ENCODE measurements at places on chromosomes 2 and 18.
A peak's percentile ranks its signal among the peaks of the same experiment; 100 is the strongest.

DNA sequence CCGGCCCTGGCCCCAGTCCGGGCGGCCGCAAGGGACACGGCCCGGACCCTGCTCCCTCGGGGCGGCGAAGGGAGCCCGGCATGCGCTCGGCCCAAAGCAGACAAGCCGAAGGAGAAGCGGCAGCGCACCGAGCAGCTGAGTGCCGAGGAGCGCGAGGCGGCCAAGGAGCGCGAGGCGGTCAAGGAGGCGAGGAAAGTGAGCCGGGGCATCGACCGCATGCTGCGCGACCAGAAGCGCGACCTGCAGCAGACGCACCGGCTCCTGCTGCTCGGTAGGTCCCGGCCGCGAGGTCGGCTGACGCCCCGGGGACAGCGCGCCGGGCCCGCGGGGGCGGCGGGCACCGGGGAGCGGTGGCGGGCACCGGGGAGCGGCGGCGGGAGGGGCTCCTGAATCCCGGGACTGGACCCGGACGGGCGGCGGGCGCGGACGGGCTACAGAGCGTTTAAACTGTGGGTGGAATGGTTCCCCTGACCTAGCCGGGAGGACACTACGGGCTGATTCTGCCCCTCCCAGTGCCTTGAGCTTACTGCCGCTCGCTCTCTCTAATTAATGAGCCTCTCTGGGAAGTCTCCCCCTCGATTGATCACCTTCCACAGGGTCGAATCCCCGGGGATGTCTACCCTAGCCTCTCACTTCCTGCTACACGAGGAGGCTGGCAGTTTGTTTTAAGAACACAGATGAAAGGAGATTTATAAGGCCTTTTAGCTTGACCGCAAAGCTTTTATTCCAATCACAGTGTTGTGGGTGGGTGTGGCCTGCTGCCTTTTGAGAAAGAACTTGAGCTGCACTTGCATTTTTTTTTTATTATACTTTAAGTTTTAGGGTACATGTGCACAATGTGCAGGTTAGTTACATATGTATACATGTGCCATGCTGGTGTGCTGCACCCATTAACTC, 853 bp downstream of the GNAL start:
- DNase-seq, result peak; percentile 3

DNA sequence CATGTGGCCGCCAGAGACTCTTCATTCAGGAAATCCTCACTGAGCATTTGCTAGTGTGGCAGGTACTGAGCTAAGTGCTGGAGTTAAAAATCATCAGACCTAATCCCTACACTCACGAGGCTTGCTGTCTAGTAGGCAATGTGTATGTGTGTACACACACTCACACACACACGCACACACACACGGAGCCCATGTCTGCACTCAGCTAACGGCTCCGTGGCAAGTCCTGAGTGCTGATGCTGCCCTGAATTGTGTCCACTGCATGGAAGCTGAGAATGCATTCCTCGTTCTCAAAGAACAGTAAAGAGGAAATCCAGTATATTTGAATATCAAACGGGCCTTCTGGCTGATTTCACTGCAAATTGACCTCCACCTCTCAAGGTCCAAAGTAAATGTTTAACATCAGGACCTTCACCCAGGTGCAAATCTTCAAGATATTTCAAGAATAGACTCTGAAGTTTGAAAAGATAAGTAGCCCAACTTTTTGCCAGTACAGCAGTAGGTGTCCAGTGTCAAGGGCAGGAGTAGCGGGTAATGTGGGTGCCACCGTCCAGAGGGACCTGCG, 136.1 kb upstream of the TTC39C start:
- no peak for DNase-seq

- no peak for DNase-seq
Observed at GRCh38 chr18:51520676-51521180, 323.2 kb upstream of the MEX3C start.

- DNase-seq, result no peak
Observed at GRCh38 chr2:9735335-9735734, 104.5 kb upstream of the YWHAQ start.

DNA sequence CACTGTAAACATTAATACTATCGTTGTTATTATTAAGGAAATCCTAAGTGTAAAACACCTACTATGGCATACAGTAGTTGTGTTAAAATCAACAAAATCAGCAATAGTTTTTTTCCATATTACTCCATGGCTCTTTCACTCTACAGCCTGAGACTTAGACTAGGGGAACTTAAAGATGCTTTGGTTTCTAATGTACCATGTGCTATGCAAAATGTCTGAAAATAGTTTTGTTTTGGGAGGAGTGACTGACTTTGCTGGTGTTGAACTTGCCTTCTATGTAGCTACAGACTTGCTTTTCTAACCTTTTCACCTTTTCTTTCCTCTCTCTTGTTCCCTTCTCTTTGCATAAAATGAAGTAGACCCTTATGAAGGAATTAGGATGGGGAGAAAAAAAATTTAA, 159.0 kb upstream of the CCDC195 start:
- DNase-seq, result no peak

DNA sequence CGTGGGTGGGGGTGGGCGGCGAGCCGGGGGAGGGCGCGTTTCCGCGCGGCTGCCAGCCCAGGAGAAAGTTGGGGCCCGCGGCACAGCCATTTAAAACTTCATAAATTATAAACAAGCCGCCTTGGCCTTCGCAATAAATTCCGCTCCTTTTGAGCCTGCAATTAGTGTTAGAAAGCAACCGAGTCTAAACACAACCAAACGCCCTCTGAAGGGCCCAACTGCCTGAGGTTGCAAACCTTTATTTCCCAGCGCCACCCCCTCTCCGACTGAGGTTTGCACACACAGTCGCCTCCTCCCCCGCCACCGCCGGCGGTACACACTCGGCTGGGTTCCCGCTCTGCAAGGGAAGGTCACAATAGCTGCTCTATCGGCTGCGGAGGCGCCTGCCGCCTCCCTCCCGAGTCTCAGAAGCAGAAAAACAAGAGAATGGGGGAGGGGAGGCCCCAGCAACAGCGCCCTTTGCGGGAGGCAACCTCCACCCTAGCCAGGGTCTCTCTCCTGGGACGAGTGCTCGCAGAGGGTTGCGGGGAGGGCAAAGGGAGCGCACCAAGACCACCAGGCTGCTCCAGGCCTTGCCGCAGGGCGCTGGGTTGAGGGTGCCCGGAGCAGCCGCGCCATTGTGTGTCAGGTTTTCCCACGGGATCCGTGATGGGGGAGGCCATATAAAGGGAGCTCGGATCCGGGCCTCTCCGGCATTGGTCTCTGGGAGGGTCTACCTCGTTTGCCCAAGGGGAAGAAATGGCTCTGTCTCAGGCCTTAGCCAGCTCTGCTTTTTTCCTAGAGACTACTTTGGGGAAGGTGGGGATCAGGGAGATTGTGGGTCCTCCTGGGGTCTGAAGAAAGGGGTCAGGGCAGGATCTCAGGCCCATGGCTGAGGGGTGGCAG, 13.4 kb upstream of the HOXD1 start:
- no peak for DNase-seq

GRCh38 chr2:133773854-133774653, 205.8 kb upstream of the NCKAP5 start:
- DNase-seq, result no peak

DNA sequence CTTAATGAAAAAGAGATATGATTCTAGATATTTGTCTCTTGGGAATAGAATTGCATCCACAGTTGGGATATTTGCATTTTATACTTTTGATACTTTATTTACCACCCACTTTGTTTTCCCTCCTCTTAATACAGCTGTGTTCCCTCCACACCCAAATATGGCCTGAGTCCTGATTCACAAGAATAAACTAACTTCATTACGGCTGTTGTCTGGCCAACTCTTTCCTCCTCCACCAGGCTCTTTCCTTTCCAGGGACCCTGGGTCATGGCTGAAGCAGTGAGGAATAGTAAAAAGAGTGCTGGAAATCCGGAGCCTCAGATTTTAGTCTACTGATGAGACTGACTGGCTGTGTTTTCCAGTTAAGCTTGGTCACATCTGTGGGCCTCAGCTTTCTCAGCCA, 48.4 kb upstream of the STAM2 start:
- no peak for DNase-seq

GRCh38 chr2:45237128-45237527, 227.9 kb upstream of the SIX2 start:
- no peak for DNase-seq

- no peak for DNase-seq
Observed at GRCh38 chr2:27977731-27978312, 87.3 kb downstream of the BABAM2 start.

DNA sequence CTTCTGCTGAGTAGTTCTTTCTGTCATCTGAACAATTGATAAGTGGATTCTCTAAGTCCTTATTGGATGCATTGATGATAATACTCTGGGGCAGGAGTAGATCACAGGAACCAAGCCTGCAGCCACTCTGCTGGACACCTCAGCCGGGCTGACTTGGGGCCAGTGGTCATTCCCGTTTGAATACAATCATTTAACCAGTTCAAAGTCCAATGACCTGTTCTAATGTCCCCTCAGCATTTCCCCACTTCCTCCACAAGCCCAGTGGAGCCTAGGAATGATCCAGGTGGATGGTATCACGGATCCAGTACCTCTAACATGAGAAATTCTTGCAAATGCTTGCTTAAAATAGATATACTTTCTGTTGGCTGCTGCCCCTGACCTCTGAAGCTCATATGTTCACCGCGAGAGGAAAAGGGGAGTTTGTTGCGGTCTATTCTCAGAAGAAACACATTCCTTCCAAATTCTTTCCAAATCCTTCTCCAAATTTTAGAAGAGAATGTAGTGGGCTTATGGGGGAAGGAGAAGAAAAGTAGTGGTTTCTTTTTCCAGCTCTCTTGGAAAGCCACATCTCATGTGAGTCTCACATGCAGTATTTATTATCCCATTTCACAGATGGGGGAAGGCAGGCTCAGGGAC, 170.9 kb downstream of the INHBB start:
- no peak for DNase-seq

- no peak for DNase-seq
Observed at GRCh38 chr2:19425419-19425818, 67.0 kb upstream of the OSR1 start.

GRCh38 chr2:168499500-168499899, 43.4 kb downstream of the CERS6 start:
- DNase-seq, result no peak

- DNase-seq, result no peak
Observed at GRCh38 chr2:85905187-85905666, 16.4 kb upstream of the ST3GAL5 start.

- no peak for DNase-seq
Observed at GRCh38 chr2:229852565-229852964, 69.2 kb downstream of the TRIP12 start.

DNA sequence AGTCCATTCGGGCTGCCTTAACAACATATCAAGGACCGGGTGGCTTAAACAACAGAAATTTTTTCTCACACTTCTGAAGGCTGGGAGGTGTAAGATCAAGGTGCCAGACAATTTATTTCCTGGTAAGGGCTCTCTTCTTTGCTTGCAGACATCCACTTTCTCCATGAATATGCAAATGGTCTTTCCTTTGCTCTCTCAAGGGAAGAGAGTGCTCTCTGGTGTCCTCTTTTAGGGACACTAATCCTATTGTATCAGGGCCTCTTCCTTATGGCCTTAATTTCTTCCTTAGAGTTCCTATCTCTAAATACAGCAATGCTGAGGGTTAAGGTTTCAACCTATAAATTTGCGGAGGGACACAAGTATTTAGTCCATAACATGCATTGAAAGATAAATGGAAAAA, 770.8 kb downstream of the DSC3 start:
- DNase-seq, result peak; percentile 16

- no peak for DNase-seq
Observed at GRCh38 chr2:199692489-199692888, 158.5 kb downstream of the FTCDNL1 start.

- no peak for DNase-seq
Observed at GRCh38 chr2:70532244-70532935, 21.2 kb downstream of the TGFA start.

DNA sequence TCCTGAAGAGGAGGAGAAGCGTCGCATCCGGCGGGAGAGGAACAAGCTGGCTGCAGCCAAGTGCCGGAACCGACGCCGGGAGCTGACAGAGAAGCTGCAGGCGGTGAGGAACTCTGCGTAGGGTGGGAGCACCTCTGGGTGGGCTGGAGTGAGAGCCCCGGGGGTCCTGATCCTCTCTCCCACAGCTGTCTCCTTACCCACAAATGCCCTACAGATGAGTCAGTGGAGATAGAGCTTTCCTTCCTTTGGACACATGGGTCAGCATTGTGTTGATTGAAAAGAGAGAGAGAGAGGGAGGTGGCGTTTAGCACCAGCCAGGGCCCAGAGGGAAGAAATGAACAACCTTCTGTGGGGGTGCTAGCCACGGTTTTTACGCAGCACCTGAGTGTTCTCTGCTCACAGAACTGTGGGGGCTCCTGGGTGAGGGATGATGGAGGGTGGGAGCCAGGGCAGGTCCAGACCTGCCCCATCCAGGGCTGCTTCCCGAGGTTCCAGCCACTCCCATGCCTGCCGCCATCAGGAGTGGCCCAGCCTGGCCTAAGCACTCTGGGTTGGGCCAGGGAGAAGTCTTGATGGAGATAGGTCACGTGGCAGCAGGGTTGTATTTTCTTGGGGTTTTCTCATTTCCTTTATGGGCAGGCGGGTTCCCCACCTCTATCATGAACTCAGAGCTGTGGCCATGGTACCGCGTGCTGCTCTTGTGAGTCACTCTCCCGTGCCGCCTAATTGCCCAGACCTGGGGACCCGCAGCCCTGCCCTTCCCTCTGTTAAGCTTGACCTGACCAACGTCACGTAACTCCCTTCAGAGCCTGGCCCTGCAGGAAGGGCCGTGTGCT, 16.3 kb downstream of the FOSL2 start:
- no peak for DNase-seq

- no peak for DNase-seq
Observed at GRCh38 chr2:146931109-146931508, 913.7 kb upstream of the ACVR2A start.

- DNase-seq, result no peak
Observed at GRCh38 chr2:233838726-233839446, 15.4 kb downstream of the HJURP start.
